KG1 (cell line): ENCODE measurements at places on chromosomes 12 and 14.

- no peak for DNase-seq
These were observed 17.7 kb downstream of the TBK1 start for GRCh38 chr12:64469455-64470142.

DNA sequence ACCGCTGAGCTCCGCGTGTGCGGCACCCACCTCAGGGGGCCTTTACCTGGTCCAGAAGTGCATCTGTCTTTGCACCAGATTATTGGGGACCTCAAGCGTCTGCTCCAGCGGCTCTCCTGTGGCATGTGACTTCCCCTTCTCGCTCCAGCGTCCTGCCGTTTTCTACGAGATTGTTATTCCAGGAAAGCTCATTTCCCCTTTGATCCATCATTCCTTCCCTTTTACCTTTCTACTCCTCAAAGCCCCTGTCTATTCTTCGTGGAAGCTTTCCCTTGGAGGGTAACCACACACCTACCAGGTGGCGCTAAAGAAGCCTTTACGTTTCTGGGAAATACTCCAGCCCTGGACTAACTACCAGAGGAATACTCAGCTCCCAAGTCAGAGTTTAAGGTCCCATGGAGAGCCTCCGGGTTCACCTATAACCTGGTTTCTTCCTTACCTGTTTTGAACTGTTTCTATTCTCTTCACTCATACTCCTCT lies 1.5 kb downstream of the FKBP4 start:
- no peak for DNase-seq

DNA sequence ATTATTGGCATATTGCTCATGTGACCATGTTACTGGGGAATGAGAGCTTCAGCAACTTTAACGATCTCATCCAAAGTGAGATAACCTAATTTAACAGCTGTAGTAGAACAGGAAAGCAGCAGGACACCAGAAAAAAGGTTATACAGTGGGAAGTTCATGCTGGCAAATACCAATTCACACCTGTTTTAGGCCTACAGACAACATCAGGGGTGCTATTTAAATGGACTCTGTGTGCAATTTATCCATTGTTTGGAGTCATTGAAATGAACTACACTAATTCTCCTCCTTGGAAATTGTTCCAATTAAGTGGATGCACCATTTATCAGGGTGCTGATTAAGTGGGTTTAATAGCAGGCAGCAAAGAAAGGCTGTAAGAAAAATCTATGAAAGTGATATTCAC lies 424.4 kb upstream of the LMO3 start:
- DNase-seq, result no peak

DNA sequence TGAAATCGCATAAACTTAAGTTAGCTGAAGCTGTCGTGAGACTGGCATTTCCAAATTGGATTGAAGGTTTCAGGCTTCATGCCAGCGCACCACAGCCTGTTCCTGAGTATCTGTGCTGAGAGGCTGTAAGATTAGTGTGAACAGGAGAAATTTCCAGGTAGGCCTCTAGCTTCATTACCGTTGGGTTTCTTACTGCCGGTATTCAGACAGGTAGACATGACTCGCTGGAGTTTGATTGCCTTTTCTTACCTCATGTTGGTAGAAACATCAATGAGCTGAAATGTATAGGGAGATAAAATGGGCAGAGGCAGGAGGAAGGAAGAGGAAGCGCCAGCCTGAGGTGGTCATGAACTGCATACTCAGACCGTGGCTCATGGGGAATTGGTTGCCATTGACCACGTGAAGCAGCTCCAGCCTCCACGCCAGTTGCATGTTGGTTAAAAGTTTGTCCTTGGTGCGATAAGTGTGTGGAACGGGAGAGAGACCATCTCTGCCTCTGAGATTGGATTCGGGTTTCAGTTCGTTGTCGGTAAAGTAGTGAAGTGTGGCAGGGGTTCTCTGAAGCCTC lies 42.3 kb upstream of the MMP17 start:
- DNase-seq, result no peak

- no peak for DNase-seq
These were observed 16.3 kb upstream of the RFLNA start for GRCh38 chr12:124278389-124279101.

- no peak for DNase-seq
These were observed 63.3 kb upstream of the DAAM1 start for GRCh38 chr14:59125156-59125555.

GRCh38 chr14:59197695-59198262 lies 9.3 kb downstream of the DAAM1 start:
- DNase-seq, result no peak

DNA sequence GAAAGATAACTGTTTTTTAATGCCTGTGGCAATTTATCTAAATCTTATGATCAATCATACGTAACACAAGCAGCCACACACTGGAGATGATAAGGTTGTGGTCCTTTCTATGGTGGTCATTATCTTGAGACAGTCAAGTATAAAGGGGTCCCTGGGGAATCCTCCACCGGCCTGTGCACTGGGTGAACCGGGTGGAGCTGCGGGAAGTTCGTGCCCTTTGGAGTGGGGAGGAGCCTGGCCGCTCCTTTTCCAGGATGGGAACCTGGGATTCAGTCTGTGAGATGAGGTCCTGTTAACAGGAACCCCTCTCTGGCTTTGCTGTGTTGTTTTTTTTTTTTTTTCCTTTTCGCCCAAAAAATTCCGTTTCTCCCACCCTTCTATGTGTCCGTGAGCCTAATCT lies 167.5 kb upstream of the RPL10L start:
- DNase-seq, result no peak

- no peak for DNase-seq
These were observed 130.7 kb downstream of the OTOGL start for GRCh38 chr12:80230068-80230467.

DNA sequence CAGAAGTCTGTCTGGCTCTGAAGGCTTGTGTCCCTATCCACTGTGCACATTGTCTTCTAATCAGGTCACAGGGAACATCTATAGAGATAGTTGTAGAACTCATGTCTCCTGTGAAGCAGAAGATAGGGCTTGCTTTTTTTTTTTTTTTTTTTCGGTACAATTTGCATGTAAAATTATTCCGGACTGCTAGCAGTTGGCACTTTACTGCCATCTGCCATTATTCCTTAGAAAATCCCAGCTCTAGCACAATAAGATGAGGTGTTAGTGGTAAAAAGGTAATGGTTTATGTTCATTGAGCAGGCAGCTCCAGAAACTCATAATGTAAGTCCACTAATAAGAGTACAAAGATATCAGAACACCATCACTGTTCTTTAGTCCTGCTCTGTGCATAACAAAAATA lies 8.7 kb downstream of the MYRFL start:
- DNase-seq, result no peak

GRCh38 chr12:63944586-63945228 lies 100.2 kb downstream of the SRGAP1 start:
- DNase-seq, result no peak

DNA sequence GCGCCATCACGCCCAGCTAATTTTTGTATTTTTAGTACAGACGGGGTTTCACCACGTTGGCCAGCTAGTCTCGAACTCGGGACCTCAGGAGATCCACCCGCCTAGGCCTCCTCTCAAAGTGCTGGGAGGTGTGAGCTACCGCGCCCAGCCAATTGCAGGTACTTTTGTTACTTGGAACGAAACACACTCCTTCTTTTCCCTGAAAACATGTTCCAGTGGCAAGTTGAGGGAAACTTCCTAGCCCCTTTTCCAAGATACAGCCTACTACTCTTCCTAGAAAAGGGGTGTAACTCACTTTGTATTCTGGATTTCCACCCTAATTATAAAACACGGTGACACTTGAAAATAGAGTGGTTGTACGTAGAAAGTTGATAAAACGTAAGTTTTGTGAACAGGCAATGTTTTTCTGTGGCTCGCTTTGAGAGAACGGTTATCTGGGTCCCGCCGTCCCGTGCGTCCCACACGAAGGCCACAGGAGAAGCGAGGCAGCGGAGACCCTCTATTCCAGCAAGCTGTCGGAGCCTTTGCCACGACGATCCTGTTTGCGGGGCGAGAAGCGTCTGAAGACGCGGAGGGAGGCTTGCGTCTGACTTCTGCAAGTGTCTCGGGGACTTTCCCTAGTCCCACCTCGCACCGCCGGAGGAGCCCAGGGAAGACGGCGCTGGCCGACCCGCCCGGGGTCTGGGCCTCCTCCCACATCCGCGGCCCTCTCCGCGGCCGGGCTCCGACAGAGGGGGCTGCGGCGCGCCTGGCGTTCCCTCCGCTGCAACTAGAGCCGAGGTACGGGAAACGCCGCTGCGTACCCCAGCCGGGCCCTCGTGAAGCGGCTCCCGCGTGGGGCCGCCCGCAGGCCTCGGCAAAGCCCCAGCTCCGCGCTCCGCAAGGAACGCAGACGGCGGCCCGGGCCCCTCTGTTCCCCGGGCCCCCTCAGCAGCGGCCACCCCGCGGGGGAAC lies 745 bp downstream of the CDCA4 start:
- DNase-seq, result peak; percentile 21

- DNase-seq, result no peak
These were observed 49.4 kb downstream of the MAGOHB start for GRCh38 chr12:10563966-10564365.

DNA sequence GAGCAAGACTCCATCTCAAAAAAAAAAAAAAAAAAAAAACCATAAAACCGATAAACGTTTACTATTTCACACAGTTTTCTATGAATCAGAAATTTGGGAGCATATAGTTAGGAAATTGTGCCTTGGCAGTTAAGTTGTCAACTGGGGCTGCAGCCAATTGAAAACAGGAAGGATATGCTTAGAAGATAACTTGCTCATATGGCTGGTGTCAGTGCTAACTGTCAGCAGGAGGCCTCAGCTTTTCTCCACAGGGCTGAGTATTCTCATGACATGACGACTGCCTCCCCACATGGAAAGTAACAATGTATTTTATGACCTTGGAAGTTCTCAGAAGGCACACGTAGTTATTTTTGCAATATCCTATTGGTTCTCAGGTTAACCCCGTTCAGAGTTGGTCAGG lies 29.6 kb upstream of the OR5AU1 start:
- DNase-seq, result peak; percentile 21

GRCh38 chr12:121762269-121762668 lies 31.2 kb downstream of the RHOF start:
- DNase-seq, result no peak

GRCh38 chr12:32402946-32403345 lies 3.6 kb downstream of the FGD4 start:
- no peak for DNase-seq

DNA sequence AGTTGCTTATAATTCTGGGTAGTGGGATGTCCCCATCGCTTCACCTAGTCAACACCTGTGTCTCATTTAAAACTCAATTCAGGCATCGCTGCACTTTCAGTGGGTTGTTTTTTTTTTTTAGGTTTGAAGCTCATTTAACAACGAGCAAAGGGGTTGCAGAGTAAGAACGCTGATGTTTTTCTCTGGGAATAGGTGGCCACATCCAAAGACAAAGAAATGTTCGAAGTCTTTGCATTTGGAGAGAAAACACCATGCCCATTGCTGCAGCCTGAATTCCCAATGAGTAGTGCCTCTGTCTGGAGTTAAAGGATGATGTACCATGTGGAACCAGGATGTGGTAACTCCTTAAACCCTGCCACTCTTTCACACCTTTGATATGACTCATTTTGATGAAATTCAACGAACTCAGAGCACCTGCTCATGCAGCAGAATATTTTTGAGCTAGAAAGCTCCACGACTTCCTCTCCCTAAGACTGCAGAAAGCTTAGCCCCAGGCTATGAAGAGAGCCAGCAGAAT lies 35.1 kb upstream of the BATF start:
- no peak for DNase-seq

GRCh38 chr14:90300611-90301047 lies 31.1 kb downstream of the NRDE2 start:
- DNase-seq, result no peak

DNA sequence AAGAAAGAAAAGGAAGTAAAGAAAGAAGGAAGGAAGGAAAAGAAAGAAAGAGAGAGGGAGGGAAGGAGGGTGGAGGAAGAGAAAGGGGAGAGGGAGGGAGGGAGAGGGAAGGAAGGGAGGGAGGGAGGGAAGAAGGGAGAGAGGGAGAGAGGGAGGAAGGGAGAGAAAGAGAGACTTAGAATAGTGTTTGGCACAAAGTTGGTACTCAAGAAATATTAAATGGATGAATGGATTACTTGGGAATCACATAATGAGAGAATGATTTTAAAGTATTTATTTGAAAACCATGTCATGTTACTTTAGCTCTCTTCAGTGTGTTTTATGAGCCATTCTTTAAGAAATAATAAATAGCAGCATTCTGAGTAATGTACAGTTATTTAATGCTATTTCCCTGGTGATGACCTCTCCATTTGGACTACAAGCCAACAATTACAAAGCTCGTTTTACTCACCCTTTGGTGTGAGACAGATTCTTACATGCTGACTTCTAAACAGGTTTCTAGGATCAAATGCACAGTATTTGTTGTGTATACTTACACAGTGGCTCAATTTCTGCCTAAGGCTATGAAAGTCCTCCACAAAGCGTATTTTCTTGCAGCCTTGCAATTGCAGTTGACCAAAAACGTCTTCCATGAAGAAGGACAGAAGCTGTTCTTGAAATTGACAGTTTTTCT lies 861 bp downstream of the IL26 start:
- no peak for DNase-seq

DNA sequence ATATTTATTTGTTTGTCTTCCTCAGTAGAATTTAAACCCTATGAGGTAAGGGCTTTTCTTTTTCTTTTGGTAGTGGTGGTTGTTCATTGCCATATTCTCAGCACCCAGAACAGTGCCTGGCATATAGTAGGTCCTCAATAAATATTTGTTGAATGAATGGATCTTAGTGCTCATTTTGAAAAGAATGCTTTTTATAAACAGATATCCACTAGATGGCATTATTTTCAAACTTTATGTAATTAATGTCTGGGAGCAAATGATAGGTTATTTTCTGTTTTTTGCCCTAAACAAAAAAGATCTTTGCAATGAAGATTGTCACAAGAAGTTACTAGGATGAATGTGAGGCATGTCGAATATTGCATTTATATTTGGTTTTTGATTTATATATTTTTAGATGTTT lies 64.1 kb downstream of the RAD51B start:
- no peak for DNase-seq

DNA sequence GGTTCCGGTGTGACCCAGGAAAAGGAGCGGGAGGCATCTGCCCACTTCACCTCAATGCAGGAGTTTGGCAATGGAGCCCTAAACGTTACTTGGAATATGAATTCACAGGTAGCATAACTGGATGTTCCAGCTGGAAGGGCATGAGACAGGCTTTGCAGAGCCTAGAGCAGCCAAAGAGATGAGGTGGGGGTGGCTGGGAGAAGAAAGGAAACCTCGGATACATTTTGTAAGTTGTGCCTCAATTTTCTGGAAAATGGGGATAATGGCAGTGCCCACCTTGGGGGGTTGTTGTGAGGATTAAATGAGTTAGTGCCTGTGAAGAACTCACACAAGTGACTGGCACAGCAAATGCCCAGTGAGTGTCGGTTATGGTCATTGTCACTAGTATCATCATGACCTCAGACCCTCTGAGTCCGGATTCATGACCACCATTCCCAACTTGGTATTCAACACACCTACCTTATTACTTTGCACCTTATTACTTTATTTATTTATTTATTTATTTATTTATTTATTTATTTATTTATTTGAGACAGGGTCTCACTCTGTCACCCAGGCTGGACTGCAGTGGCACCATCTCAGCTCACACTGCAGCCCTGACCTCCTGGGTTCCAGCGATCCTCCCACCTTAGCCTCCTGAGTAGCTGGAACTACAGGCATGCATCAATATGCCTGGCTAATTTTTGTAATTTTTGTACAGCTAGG lies 56.0 kb downstream of the CLMN start:
- no peak for DNase-seq
